ENCODE measurements at places on chromosomes 12 and 14.

- no peak for DNase-seq
Observed at GRCh38 chr14:58415636-58416547, 11.4 kb downstream of the TIMM9 start.

- DNase-seq: no peak
Observed at GRCh38 chr12:32902287-32902997, 5.9 kb upstream of the PKP2 start.

DNA sequence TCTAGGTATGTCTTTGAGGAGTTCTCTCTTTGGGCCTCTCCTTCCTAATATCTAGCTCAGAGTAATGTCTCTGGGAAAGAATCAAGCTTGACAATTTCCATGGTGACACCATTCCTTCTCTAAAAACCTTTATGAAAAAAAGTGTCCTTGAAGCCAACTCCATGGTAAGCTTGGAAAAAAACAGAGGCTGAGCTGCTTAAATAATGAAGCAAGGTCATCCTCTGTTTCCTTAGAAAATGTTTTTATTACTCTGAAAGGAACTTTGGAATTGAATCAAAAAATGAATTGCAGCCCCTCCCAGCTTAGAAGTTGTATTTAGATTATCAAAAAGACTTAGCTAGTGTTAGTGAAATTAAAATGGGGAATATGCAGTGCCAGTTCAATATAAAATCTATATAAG is 166.1 kb upstream of the KITLG start:
- no peak for DNase-seq

- DNase-seq: peak; percentile 21
Observed at GRCh38 chr12:77010691-77011548, 54.4 kb downstream of the E2F7 start.

DNA sequence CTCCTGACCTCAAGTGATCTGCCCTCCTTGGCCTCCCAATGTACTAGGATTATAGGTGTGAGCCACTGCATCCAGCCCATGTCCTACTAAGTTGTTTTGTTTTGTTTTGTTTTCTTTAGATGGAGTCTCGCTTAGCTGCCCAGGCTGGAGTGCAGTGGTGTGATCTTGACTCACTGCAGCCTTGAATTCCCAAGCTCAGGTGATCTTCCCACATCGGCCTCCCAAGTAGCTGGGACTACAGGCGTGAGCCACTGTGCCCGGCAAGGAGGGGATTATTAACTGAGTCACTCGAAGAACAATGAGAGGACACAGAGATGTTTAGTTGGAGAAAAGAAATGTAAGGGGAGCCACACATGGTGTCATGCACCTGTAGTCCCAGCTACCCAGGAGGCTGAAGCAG is 18.0 kb upstream of the ERBB3 start:
- DNase-seq: no peak

DNA sequence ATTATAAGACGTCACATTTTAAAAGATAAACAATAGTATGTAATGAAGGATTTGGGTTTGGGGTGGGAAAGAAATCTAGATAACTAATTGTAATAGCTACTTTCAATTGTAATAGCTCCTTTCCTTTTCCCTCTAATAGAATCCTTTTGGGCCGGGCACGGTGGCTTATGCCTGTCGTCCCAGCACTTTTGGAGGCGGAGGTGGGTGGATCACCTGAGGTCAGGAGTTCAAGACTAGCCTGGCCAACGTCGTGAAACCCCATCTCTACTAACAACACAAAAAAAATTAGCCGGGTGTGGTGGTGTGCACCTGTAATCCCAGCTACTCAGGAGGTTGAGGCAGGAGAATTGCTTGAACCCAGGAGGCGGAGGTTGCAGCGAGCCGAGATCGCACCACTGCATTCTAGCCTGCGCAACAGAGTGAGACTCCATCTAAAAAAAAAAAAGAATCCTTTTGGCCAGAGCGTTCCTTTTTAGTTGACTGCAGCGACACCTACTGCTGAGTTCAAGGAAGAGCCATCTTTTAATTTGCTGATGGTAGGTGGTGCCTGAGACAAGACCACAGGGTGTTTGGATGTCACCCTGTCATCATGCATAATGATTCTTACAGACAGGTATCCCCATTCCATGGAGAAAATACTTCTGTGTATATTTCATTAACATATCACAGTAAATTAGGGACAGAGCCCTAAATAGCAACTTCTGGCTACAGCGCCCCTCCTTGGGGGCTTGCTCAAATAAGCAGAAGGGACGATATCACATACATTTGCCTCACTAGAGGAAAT is 79.5 kb downstream of the ARMH4 start:
- peak; percentile 10 for DNase-seq

DNA sequence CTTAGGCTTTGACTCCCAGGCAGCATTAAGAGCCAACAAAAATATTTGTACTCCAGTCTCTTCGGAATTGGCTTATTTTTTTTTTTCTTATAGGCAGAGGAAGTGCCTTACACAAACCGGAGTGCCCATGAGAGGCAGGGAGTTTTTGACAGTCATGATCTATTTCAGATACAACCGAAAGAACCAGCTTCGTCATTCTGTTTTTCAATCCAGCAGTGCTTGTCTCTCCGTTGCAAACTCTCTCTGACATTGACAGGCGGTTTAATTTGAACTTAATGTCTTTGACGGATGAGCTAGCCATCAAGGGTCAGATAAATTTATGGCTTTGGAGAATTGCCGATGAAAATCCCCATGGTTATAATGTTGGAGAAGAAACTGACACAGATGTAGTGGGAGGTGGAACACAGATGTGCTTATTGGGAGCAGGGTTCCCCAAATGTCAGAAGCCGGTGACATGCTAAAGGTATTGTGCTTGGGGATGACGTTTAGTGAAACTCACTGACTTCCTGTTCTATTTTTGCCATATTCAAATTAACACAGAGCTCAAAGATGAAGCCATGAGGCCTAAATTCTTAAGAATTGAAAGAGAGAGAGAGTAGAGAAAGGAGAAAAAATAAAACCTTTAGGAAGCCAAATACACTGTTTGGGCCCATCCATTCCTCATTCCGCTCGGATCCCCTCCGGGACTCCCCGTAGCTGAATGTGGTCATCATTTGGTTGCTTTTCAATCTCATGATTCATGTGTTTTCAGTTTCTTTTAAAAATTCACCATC is 59.7 kb downstream of the PLXNC1 start:
- DNase-seq: peak; percentile 86

DNA sequence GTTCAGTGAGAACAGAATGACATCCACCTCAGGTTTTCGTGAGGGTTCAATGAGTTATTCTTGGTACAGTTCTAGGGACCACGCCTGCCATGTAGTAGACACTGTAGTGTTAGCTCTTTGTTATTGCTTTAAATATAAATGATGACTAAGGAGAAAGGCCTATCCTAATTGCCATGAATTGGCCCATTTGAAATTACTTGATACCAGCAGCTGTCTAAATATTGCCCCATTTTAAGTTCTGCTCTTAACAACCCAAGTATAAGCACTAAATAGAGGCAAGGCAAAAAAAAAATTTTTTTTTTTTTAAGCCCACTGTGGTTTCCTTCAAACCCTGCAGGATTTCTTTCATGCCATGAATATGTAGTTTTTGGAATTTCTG is 84.5 kb downstream of the BORCS5 start:
- DNase-seq: no peak

- no peak for DNase-seq
Observed at GRCh38 chr12:89062996-89063395, 289.3 kb downstream of the DUSP6 start.

DNA sequence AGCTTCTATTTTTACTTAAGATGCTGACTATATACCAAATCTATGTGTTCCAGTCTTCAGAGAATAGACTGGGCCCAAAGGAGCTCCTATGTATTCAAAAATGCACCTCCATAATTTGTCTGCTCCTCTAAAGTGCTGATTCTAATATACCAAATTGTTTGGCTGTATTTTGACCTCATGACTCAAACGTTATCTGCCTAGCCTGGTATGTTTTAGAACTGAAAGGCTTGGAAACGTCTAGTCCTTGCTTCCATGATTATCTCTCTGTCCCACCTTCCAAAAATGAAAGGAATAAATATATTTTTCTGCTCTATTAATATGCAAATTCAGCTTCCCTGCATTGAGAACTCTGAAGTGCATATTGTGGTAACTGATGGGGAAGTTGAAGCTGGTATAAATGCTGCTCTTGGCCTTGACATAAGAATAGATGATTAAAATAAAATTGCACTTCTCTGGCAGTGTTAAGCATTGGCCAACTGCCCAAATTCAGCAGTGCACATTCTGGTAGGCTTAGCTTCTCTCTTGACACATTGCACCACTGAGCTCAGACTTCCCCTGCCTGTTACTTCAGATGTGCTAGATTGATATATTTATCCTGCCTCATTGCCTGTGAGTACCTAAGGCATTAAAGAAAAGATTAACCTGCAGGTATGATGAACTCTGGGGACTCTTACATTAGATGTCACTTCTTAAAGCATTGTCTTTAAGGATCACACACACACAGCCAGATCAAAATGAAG is 882.3 kb downstream of the RPS29 start:
- no peak for DNase-seq

GRCh38 chr14:36724162-36724561 is 62.5 kb downstream of the PAX9 start:
- no peak for DNase-seq

- no peak for DNase-seq
Observed at GRCh38 chr12:80698256-80698655, 9.2 kb upstream of the MYF6 start.

DNA sequence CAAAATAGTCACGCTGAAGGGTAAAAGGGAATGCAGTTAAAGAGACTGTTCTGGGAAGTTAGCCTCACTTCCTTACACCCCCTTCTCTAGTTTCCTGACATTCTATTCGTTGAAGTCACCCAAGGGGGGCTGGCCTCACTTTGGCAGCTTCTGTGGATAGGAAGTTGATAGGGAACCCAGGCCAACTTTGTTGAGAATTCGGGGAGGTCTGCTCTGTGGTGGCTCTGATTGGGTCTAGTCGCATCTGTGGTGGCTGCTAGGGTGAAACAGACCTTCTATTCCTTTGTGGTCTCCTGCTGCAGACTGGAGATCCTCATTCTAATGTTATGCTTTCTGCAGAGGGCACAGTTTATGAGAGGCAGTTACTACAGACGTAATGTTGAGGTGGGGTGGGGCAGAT is 28.8 kb upstream of the GZMB start:
- no peak for DNase-seq

- no peak for DNase-seq
Observed at GRCh38 chr14:56874375-56874774, 64.1 kb upstream of the OTX2 start.

GRCh38 chr14:102914474-102915291 is 7.8 kb upstream of the AMN start:
- no peak for DNase-seq

GRCh38 chr12:121181181-121181580 is 28.7 kb upstream of the P2RX4 start:
- DNase-seq: no peak

DNA sequence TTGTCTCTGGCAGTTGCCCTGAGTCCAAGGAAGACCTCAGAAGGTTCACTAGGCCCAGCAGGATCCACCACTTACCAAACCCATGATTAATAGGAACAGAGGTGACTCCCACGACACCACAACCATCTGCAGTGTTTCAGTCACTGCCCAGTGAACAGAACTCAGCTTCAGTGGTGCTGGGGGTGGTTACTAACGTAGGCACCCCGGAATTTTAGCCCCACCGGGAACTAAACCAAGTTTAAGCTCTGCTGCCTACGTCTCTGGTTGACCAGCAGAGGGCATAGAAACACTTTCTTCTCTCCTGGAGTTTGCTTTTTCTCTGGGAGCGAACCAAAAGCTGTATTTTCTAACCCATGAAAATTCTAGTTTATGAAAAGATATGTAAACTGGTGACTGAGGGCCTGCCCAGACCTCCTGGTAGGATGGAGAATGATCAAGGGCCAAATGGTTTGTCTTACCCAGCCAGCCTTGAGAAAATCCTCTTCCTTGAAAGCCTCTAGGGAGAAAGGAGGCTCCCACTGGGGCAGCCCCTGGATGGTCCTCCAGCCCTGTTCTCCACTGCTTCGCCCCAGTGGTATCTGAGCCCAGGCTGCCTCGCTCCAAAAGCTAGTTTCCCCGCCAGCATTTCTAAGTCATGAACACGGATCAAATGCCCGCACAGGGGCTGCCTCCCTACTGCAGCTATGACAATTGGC is 379.8 kb downstream of the DPF3 start:
- DNase-seq: no peak

DNA sequence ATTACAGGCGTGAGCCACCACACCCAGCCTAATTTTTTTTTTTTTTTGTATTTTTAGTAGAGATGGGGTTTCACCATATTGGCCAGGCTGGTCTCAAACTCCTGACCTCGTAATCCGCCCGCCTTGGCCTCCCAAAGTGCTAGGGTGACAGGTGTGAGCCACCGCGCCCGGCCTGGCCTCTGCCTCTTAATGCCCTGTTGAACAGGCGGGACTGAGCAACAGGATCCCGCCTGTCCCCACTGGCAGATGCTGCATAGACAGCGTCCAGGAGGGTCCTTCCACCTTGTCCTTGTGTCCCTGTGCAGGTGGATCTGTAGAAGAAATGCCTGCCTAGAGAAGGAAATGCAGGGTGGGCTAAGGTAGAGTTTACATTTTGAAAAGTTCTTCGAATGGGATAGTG is 5.7 kb downstream of the PGAM5 start:
- DNase-seq: no peak

DNA sequence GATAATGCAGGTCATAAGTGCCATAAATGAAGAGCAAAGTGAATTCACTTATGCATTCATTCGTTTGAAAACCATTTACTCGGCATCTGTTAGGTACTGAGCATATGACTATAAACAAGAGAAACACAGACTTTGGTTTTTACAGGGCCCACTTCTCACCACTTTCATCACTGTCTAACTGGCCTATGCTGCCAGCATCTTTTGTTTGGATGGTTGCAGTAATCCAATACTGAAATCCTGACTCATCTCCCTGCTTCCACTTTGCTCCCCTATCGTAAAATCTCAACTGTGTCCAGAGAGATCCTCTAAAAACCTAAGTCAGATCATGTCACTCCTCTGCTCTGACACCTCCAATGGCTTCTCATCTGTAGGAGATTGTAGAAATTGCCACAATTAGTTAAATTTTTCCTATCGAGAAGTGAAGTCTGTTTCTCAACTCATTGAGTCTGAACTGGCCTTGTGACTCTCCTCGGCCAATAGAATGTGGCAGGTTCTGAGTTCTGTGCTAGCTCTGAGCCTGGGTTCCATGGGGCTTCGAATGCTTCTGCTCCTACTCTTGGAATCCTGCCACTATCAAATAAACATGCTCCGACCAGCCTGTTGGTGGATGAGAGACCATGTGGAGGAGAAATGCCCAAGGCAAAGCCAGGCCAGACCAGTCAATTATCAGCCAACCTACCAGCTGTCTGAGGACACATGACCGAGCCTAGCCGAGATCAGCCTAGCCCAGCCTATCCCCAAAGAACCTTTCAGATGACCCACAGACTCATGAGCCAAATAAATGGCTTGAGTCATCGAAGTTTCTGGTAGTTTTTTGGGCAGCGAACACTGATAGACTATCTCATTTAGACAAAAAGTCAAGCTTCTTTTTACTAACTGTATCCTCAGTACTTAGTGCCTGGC is 2.2 kb upstream of the BATF start:
- no peak for DNase-seq
